Left lung (tissue), 14 donors: ENCODE measurements at places on chromosomes 3 and 15.

DNA sequence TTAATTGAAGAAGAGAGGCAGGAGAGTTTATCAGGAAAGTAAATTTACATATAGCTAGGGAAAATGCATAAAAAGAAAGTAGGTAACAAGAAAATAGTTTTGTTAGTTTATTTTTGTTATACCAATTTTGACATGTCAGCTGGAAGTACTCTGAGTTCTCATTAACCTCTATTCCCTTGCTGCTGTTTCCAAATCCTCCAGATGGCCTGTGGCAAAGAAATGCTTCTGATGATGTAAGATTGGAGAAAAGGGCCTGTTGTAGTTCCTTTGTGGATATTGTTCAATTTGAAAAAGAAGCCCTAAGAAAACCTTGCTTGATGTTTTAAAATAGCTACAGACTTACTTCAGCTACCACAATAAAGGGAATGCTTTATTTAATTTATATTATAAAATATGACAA, 192.9 kb upstream of the SLITRK3 start:
- peak; percentile 72 for DNase-seq

GRCh38 chr3:77328690-77329089, 288.8 kb downstream of the ROBO2 start:
- DNase-seq: no peak

- DNase-seq: no peak
Measured at GRCh38 chr3:177286034-177286433, 88.8 kb upstream of the TBL1XR1 start.

GRCh38 chr15:69795601-69796000, 302.1 kb downstream of the TLE3 start:
- no peak for DNase-seq

DNA sequence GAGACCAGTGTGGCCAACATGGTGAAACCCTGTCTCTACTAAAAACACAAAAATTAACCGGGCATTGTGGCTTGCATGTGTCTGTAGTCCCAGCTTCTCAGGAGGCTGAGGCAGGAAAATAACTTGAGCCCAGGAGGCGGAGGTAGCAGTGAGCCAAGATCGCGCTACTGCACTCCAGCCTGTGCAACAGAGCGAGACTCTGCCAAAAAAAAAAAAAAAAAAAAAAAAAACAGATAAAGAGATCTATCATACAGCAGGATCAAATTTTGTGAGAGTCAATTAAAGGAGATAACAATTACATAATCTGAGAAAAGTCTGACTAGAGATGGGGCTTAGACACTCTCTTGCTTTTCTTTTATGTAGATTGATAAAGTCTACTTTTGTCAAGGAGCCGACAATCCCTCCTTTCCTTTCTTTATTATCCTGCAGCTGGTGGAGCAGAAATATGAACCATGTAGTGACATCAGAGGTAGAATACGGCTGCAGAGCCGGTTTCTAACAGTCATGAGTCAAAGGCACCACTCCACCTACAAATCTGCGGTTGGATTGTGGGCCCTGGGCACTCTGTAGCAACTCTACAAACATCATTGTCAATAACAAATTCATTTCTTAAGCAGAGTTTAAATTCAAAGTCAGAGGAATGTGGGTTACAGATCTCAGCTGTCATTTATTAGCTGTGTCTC, 9.0 kb downstream of the C2CD4A start:
- peak; percentile 65 for DNase-seq

DNA sequence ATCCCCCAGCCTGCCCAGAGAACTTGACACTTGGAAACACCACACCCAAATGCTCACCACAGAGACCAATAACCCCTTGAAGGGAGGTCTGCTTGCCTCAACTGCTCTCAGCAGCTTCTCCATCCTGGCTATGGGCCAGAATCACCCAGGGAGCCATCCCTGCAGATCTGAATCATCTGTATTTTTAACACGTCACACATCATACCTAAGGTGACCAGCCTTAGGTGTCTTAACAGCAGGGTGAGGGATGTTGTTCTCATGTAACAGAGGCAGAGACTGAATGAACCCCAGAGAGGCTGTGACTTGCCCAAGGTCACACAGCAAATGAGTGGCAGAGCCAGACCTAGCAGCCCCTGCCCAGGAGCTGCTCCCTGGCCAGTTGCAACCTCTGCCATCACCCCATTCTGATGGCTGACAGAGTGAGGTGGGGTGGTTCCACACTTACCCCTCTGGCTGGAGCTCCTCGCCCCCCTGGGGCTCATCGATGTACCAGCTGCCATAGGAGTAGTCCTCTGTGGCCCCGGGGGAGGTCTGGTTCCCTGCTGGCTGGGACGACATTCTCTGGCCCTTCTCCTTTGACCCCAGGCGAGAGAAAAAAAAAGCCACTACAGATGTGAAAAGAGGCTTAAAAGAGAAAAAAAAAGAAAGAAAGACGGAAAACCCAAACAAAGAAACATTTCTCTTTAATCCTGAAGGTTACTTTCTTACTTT, 722 bp downstream of the STRA6 start:
- DNase-seq: no peak

DNA sequence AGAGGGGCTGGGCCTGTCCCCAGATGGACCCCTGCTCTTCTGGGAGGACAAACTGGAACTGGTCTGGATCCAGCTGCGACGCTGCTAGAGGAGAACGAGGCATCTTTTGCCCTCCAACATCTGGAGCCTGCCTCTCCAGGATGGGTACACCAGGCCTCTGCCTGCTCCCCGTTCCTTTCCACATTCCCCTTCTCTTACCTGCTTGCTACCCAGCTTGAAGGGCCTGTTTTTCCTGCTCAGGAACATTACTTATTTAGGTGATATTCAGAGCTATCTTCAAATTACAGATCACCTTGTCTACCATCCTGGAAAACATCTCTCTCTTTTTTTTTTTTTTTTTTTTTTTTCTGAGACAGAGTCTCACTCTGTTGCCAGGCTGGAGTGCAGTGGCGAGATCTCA, 64.0 kb downstream of the CHRD start:
- DNase-seq: no peak

DNA sequence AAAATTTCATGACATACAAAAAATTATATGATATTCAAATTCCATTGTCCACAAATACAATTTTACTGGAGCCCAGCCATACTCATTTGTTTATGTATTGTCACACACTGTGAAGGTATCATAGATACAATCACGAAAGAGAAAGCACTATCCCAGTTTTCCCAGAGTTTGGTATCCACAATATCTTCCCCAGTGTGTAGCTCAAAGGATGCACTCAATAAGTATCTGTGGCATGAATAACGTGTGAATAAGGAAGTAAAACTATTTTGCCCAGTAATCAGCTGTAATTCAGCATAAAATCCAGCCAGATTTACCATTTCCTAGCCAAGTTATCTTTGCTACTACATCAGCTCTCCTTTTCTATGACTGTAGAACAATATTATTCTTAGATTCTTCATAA, 131.3 kb upstream of the KCNMB2 start:
- DNase-seq: no peak

- DNase-seq: no peak
Measured at GRCh38 chr3:5123937-5124336, 1.8 kb downstream of the ARL8B start.

DNA sequence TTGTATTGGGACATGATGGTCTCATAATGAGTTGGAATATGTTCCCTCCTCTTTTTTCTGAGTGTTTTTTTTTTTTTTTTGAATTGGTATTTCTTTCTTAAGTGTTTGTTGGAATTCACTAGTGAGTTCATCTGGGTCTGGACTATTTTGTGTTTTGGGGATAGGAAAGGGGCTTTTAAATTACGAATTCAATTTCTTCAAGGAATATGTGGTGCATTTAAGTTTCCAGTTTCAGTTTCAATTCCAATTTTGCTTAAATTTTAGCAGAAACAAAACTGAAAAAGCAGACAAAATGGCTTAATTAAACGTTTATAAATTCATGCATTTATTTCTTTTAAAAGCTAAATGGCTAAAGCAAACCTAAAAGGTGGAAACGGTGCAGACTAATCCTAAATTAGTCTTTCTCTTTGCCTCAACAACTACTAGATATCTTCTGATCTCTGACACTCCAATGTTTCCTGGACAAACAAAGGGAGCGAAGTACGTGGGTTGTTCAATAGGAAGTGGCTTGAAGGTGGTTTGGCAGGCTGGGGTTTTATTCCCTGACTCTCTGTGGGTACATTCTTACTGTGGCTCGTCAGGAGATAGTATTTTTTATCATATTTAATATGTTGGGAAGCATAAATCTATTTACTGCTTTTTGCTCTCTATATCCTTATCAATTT, 50.0 kb upstream of the CORO2B start:
- DNase-seq: no peak

GRCh38 chr15:33724321-33725036, 243.8 kb upstream of the CHRM5 start:
- DNase-seq: no peak

- DNase-seq: no peak
Measured at GRCh38 chr3:183810643-183811594, 14.5 kb downstream of the MAP6D1 start.

GRCh38 chr3:64645243-64645642, 42.6 kb downstream of the ADAMTS9 start:
- no peak for DNase-seq

DNA sequence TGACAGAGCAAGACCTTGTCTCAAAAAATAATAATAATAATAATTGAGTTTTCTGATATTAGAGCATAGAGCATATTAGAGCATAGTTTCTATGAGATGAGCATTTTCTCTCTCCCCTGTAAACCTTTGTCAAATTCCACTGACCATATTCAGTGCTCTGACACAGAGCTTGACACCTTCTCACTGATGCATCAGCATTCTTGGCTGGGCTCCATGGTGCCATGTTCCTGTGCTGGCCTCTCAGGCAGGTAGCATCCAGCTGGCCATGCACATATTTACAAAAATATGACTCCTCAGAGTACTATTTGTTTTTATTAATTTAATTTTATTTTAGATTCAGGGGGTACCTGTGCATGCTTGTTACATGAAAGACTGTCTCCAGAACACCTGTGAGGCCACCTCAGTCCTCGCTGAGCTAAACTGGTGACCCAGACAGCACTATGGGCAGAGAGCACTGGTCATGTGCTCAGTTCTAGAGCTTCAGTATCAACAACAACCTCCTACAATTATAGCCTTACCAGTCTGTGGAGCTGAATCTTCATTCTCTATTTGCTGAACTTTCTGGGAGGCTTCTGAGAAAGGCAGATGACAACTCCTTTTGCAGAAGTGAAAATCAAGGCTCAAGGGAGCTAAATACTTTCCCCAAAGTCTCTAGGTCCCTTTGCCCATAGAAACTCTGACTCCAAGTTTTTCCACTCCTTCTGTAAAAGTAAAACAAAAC, 21.6 kb upstream of the SLC28A2 start:
- DNase-seq: no peak

DNA sequence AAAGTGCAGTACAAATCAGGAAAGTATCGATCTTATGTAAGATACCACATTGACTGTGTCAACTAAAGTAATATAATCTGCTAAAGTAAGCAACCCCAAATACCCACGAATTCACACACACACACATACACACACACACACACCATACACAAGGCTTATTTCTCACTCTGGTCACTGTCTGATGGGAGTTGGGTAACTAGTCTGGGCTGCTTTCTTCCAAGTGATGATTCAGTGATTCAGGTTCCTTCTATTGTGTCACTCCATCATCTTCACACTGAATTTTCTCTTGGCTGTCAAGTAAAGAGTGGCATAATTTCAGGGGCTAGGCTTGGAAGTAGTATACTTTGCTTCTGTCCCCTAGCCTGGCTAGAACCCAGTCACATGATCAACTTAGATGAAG, 104.8 kb upstream of the CCDC54 start:
- no peak for DNase-seq

- no peak for DNase-seq
Measured at GRCh38 chr3:11251807-11252176, 20.4 kb upstream of the ATG7 start.

DNA sequence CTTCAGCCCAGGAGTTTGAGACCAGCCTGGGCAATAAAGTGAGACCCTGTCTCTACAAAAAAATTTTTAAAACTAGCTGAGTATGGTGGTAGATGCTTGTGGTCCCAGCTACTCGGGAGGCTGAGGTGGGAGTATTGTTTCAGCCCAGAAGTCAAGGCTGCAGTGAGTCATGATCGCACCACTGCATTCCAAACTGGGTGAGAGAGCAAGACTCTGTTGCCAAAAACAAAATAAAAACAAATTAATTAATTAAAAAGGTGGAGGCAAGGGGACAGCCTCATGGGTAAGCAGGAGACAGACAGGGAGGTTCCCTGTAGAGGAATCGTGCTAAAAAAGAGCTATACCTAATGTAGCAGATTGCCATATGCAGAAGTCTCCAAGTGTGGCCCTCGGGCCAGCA, 12.6 kb downstream of the HAPLN3 start:
- DNase-seq: no peak

DNA sequence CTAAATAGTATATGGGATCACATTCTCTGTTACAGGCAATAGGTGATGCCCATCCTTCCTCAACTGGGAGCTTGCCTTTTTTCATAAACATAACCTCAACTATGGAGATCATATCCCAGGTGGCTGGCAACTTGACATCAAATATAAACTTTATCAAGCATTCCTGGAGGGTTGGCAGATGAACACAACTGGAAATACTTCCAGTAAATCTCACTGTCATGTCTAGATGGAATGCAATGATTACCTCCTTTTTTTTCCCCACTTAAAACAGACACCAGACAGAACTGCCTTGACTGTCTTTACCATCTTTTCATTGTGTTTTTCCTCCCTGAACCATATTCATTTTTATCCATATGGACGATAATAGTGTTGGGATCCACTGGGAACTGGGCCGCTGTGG, 43.1 kb upstream of the PFN2 start:
- no peak for DNase-seq

GRCh38 chr15:89514596-89515406, 18.4 kb upstream of the RHCG start:
- DNase-seq: no peak
